ENCODE measurements at places on chromosomes 7 and 10.

DNA sequence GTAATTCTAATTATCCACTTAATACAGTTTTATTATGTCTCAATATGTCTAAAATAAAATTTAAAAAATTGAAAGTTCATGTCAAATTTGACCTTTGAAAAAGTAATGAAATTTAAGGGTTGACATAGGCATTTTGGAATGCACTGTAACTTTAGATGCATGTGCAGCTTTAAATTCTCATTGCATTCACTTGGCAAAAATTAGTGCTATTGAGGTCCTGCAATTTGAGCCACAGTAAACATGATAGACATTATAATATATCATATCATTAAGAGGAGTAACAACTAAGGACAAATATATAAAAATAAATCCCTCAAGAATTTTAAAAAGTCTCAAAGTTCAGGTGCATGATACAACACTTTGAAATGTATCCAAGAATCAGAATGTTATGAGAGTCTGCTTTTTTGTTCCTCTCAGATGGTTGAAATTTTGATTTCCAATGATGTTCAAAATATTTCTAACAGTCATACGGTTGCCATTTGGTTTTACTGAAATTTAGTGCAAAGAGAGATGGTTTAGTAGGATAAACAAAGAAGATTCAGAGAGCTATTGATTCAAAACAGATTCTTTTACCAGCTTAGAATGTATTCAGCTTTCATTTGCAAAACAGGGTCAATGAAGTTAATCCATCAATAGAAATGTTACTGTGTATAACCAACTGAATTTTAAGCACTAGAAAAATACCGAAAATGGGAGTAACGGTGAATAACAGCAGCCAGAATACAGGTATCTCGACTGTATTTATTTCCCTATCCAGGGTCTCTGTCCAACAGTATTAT lies 71.8 kb downstream of the SEMA3A start:
- no peak for DNase-seq

DNA sequence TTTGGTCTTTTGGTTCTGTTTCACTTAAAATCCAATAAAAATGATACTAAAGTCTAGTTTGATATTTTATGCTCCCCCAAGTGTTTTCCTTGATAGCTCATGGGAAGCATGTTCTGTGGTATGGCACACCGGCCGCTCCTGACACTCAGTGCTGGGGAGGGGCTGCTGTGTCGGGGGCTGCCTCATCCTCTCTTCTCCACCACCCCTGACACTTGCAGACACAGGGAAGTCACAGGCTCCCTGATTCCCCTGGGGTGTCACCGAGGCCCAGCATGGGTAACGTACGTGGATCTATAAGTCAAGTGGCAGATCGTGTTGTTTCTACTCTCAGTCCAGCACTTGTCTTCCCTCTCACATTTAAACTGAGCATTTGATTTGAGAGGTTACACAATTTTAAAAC lies 508.6 kb downstream of the TNS3 start:
- DNase-seq = no peak

- DNase-seq = no peak
Observed at GRCh38 chr7:132756484-132756990, 180.3 kb upstream of the PLXNA4 start.

DNA sequence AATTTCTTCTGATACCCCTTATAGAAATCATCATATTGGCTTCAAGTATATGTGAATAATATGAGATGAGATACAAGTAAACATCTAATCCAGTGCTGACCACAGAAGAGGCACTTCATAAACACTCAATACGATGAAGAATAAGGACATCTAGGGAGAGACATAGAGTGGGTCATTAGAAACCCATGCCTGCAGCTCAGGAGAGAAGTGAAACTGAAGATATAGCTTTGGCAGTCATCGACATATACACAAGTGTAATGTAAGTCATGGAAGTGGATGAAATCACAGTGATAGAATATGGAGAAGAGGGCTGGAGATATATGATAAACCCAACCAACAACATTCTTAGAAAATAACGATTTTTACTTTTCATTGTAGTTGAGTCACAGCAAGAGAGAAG lies 665.0 kb downstream of the PARD3 start:
- DNase-seq = no peak

DNA sequence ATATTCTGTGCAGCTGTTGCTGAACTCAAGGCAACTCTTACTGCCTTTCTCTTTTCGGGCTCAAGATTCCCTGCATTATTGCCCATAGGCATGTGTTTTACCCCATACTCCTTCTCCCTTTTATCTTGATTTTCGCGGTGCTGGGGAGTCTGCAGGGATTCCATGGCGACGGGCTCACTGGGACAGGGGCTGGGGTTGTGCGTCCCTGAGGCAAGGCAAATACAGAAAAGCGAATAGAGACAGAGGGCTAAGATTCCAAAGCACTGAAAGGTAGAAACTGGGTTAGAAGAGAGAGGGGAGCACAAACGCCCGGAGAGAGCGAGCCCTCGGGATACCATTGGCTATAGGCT lies 519 bp upstream of the RPP38 start:
- no peak for DNase-seq

DNA sequence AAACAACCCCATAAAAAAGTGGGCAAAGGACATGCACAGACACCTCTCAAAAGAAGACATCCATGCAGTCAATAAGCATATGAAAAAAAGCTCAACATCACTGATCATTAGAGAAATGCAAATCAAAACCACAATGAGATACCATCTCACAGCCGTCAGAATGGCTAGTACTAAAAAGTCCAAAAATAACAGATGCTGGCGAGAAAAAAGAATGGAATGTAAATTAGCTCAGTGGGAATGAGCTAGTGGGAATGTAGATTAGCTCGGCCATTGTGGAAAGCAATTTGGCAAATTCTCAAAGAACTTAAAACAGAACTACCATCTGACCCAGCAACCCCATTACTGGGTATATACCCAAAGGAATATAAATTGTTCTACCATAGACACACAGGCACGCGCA lies 287.0 kb downstream of the WDR37 start:
- DNase-seq = no peak
